ENCODE measurements at places on chromosomes 12 and 14.

DNA sequence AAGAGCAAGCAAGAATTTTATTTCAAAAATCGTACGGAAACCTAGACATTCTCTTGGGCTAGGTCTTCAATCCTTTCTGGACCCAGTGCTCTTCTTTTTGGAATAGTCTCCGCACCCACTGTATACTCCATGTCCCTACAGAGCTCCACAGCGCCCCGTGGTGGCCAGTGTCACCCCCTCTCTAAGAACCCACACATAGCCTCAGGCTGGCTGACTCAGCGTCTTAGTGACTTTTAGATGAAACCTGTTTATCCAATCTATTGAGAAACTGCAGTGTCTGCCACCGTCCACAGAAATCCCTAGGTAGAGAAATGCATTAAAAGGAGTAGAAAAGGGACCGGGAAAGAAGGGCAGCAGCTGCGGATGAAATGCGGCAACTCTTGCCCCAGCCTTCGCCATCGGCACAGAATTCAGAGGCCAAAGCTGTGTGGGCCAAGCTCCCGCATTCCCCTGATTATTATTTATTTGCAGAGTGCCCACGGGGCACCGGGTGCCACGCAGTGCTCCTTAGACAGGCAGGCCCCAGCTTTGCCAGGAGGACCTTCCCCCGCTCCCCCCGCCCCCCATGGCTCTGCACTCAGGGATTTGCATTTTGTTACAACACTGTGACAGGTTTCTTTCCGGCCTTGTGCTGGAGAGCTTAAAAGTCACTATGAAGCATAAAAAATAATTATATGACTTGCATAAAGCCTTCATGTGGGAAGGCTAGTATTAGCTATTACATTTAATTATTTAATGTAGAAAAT, 170.1 kb upstream of the FKBP4 start:
- DNase-seq: no peak

DNA sequence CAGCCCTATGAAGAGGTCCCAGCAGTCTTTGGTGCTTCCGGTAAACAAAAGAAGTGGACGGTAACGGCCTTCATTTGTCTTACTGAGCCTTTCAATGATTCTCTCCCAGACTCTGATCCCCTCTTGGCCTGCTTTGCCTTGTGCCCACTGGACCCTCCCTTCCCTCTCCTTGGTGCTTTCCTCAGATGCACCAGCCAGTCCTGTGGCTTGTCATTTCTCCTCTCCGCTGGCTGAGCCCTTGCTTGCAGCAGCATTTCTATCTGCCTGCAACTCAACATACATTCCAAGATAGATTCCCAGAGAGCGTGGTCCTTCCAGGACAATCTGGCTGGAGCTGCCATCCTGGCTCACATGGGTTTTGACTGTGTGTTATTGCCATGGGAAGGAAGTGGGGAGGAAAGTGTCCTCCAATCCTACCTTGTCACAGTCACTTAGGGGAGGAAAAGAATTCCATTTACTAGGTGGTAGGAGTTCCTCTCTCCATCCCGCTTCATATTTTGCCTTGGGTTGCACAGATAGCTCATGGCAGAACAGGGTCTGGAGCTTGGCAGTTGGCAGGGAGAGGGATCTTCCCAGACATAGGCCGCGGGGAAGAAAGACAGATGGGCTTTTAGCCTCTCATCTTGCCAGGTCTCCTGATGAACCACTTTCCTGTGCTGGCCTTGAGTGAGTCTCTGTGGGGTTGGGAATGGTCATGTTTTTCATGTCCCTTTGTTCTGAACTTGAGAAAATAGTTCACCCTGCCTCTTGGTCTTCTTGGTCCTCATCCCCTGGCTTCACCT, 92.8 kb upstream of the KCNA1 start:
- no peak for DNase-seq

- DNase-seq: no peak
Measured at GRCh38 chr12:93704625-93705024, 27.4 kb downstream of the CRADD start.

DNA sequence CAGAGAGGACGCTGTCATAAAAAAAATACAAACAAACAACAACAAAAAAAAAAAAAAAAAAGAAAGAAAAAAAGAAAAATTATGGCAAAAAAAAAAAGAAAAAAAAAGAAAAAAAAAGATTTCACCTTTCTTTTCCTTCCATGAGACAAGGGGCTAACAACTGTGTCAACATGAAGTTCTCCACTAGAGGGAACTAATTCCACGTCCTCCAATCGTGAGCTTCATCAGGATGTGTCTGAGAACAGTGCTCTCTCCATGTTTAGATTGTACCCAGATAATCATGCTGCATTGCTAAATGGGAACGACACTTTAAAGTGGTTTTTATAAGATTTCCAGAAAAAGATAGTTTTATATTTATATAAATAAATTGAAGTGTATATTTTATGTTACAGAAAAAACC, 96.2 kb upstream of the PTPRB start:
- no peak for DNase-seq

DNA sequence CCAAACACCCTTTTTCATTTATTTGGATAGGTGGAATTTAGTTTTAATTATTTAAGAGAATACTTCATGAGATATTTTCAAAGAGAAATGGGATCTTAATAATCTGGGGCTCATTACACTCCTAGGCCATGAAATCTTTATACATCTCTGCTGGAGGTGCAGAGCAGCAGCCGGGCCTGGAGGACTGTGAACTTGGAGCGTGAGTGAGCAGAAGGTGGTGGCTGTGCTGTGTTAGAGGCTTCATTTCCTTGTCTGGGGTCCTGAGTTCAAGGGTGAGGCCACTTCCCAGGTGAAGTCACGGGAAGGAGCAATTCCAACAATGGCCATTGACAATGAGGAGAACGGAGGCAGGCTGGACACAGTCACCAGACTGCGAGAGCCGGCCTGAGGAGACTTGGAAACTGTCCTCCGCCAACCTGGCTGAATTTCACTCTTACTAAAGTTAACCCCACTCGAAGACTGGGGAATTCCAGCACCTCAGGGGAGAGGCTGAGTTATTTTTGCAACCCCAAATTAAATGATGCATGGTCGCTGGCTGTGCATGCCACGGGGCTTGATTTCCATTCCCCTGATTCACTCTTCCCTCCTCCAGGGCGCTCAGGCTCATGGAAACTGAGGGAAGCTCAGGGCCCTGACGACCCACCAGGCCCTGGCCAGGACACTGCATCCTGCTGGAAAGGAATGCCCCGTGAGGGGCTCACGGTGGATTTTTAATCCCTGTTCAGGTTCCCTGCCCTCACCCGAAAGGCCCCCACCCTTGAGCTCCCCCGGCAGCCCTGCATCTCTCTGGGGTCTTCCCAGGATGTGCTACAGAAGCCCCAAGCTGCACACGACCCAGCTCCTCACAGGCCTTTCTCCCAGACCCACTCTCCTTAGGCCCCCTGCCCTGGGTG, 22.6 kb upstream of the TRAF3 start:
- no peak for DNase-seq

- DNase-seq: no peak
Measured at GRCh38 chr12:69875416-69875935, 50.4 kb downstream of the MYRFL start.

GRCh38 chr12:121314431-121314830, 17.9 kb upstream of the CAMKK2 start:
- DNase-seq: no peak

Data from stimulated activated CD8-positive, alpha-beta memory T cell treated with anti-CD3 and anti-CD28 coated beads, Interleukin-7, amount 100 ng/mL, for 48 hours (primary cell).